Hematopoietic multipotent progenitor cell treated with erythropoietin and hydrocortisone succinate and interleukin-3 and kit ligand, for 6 days (in vitro differentiated cells): ENCODE measurements at places on chromosomes 3 and 15.

- DNase-seq = no peak
Observed at GRCh38 chr3:175965036-175965435, 1105.9 kb downstream of the NAALADL2 start.

DNA sequence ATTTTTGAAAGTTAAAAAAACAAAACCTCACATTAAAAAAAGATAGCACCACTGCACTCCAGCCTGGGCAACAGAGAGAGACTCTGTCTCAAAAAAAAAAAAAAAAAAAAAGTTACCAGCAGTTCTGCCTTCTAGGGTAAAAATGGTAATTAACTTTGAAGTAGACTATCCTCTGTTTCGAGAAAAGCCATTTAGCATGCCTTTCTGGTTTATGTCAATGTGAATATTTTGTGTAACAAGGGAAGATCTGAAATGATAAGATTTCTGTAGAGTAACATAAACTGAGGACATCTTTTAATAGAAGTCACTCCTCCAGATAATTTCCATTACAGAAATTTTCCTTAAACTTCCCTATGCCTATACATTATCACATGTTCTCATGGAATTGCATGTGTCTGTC lies 203.2 kb upstream of the GAP43 start:
- DNase-seq = no peak

- DNase-seq = no peak
Observed at GRCh38 chr3:128911911-128912310, 32.5 kb downstream of the ACAD9 start.

GRCh38 chr3:58463181-58463941 lies 28.5 kb upstream of the KCTD6 start:
- peak; percentile 85 for DNase-seq

- no peak for DNase-seq
Observed at GRCh38 chr3:79887213-79887612, 119.4 kb upstream of the ROBO1 start.

DNA sequence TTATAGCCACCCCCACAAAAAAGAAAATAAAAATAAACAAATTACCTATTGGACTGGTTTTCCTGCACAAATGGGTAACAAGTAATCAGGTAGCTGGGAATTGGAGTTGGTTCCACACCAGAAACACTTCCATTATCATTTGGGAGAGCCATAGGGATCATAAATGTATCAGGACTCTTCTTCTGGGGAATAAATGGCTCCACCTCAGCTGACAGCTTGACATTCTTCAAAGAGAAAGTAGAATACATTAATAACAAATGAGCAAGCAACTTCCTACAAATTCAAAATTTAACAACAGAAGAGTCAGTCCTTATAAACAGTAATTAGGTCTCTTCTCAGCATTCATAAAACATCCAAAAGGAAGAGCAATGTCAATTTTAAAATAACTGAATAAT lies 8.7 kb downstream of the SECISBP2L start:
- DNase-seq = no peak

GRCh38 chr3:15356176-15356575 lies 23.8 kb upstream of the SH3BP5 start:
- DNase-seq = no peak

DNA sequence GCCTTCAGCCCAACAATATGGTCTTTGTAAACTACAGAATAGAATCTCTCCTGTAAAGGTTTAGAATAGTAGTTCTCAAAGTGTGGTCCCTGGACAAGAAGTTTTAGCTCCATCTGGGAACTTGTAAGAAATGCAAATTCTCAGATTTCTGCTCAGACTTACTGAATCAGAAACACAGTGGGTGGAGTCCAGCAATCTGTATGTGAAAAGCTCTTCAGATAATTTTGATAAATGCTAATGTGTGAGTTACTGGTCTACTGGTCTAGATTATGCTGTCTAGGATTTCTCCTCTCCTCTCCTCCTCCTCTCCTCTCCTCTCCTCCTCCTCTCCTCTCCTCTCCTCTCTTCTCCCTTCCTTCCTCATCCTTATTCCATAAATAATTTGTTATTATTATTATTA lies 57.5 kb downstream of the RBMS3 start:
- no peak for DNase-seq

DNA sequence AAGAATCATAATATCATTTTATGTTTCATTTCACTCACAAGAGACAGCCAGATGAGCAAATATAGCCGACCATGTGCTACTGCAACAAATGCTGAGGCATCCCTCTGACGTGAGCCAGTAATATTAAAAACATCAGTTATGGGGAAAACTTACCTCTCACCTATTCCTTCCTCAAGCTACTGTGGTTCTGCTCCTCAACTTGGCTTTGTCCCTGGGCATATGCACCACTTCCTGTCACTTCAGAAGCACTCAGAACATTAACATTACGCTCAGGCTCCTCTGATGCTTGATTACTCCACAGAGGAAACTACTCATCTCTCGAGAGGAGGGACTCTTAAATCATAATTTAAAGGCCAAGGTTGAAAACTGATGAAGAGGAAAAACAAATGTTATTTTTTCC lies 457.0 kb upstream of the ALCAM start:
- no peak for DNase-seq

- no peak for DNase-seq
Observed at GRCh38 chr15:92610101-92610520, 45.5 kb downstream of the FAM174B start.

GRCh38 chr15:100097342-100098127 lies 244.2 kb downstream of the ADAMTS17 start:
- no peak for DNase-seq

DNA sequence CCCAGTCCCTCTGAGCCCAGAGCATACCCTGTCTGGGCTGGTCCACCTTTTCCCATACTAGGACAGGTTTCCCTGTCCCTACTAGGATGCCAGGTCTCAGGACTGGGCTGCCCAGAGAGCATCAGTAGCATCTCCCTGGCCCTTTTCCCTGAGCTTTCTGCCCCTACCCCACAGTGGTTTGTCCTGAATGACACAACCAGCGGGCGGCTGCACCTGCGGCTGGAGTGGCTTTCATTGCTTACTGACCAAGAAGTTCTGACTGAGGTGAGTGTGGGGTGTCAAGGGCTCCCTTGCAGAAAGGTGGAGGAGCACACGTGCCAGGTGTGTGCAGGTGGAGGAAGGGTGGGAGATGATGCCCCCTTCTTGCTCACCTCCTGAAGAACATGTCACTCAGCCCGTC lies 33.5 kb downstream of the ESYT3 start:
- no peak for DNase-seq

- no peak for DNase-seq
Observed at GRCh38 chr3:189160519-189161309, 11.1 kb upstream of the TPRG1 start.

GRCh38 chr3:111605018-111605417 lies 9.9 kb upstream of the ZBED2 start:
- DNase-seq = no peak

GRCh38 chr3:112394003-112394640 lies 61.2 kb downstream of the CD200 start:
- no peak for DNase-seq

- DNase-seq = no peak
Observed at GRCh38 chr15:73845507-73845906, 27.9 kb upstream of the TBC1D21 start.

DNA sequence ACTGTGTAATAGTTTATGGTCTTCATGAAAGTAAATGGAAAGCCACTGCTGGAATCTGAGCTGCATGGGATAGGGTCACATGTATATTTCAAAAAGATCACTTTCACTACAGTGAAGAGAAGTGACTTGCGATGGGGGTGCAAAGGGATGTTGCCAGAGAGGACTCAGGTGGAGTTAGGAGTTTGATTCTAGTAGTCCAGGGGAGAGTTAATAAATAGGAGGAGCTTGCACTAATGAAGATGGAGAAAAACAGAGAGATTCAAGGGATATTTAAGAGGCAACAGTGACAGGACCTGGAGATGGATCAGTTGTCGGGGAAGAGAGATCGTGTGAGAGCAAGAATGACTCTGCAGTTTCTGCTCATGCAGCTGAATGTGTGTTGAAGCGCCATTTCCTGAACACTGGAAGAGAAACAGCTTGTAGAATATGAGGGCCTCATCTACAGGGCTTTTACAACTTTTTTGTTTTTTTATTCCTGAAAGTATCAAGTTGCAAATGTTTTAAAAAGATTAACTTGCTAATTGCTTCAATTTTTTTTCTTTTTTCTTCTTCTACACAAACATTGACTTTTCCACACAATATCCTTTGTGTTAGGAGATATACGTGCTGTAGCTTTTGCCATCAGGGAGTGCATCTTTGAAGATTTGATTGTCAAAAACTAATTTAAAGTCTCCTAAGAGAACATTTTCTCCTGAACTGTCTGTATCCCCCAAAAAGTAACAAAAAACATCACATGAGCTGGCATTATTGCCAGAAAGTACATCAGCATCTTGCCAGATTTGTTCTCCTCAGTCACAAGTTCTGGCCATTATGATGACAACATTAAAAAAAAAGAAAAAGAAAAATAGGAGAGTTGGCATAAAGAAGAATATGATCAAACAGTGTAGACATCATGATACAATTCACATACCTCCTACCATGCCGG lies 37.5 kb downstream of the SETMAR start:
- DNase-seq = peak; percentile 76

GRCh38 chr3:118766306-118766669 lies 268.4 kb downstream of the IGSF11 start:
- DNase-seq = no peak

GRCh38 chr3:172140499-172141391 lies 101.4 kb downstream of the FNDC3B start:
- no peak for DNase-seq

DNA sequence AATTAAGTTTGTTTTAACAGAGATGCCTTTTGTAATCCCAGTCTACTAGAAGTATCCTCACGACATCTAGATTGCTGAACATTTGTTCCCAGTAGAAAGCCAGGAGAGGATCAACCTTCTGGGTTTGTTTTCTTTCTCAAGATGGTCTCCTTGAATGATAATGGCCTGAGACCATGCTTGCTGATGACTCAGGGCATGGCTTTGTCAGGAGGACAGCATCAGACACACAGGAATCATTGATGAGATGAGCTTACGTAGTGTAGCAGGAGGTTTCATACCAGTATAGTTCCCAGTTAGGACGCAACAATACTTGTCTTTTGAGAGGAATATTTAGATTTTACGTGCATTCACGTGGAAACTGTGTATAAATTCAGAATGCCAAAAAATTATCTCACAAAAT lies 38.6 kb downstream of the ATP1B3 start:
- DNase-seq = no peak

DNA sequence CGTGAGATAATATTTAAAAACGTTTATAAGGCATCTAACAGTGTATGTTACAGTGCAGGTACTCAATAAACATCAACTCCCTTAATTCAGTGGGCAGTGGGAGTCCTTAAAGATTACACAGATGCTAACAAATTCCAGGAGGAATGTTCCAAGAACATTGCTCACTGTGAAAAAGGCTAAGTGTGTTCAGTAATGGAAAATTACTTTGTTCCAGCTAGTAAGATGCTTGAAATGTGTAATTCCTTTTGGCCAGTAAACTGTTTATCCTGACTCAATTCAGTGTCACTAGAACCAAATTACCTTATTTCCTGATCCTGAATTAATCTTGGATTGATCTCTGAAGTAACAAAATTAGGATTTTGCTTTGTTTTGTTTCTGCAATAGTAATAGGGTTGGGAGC lies 54.2 kb upstream of the SEMA6D start:
- no peak for DNase-seq

GRCh38 chr3:108008106-108008505 lies 82.7 kb downstream of the CD47 start:
- no peak for DNase-seq

GRCh38 chr3:14565868-14566588 lies 25.9 kb upstream of the GRIP2 start:
- peak; percentile 88 for DNase-seq

- DNase-seq = no peak
Observed at GRCh38 chr3:134590766-134591165, 60.1 kb downstream of the KY start.

DNA sequence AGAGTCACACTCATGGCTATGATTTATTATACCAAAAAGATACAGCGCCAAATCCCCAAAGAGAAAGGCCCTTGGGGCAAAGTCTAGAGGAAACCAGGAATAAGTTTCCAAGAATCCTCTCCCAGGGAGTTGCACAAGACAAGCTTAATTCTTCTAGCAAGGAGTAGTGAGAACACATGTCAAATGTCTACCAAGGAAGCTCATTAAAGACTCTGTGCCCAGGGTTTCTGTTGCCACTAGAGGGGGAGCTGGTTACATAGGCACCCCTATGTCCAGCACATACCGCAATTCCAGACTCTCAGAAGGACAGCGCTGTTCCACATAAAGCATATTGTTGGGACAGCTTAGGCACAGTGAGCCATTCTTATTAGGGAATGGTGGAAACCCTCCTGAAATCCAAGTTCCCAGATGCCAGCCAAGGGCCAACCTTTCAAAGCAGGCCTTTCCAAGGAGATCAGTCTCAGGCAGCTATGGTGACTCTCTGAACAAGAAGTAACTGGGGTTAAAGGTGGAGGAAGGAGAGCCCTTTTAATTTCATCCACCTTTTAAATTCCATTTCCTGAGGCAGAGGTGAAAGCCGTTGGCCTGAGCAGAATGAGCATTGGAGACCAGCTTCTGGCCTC lies 194.2 kb downstream of the UACA start:
- peak; percentile 71 for DNase-seq

DNA sequence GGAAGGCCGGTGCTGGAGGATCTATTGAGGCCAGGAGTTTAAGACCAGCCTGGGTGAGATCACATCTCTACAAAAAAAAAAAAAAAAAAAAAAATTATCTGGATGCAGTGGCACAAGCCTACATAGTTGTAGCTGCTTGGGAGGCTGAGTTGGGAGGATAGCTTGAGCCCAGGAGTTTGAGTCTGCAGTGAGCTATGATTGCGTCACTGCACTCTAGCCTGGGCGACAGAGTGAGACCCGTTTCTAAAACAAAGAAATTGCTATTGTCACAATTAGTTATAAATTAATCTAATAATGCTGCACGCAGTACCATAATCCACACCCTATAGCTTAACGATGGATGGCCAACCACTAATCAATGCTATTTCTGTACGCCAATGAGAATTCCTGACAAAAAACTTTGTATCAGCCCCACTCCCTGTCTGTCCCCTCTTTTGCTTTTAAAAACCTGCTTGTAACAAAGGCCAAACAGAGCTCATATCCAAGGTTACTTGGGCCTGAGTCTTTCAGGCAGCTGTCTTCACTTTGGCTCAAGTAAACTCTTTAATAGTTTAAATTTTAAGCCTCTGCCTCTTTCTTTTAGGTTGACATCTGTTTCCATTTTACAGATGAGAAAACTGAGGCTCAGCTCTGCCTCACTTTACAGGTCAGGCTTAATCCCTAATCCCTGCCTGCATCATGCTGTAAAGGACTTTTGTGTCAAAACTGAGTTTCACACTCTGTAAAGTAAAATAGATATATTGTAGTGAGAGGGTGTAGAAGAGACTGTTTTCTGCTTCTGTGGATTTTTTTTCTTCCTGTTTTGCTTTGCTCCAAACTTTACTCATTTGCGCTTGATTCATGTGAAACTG lies 10.9 kb downstream of the FLNB start:
- DNase-seq = no peak

DNA sequence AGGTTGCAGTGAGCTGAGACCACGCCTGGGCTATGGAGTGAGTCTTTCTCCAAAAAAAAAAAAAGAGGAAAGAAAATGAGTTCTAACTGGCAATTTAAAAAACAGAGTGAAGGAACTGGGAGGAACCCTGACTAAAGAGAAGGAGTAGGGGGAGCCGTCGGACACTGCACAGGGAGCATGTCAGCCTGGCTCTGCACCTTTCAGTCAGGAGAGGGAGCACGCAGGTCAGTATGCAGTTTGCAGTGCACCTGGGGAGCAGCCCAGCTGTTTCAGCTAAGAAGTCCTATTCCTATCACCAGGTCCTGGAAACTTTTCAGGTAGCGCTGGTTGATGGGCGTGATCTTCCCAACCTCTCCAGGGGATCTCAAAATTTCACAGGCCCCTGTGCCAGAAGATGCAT lies 14.9 kb upstream of the ZXDC start:
- no peak for DNase-seq
